ENCODE measurements at places on chromosomes 16 and 17.

DNA sequence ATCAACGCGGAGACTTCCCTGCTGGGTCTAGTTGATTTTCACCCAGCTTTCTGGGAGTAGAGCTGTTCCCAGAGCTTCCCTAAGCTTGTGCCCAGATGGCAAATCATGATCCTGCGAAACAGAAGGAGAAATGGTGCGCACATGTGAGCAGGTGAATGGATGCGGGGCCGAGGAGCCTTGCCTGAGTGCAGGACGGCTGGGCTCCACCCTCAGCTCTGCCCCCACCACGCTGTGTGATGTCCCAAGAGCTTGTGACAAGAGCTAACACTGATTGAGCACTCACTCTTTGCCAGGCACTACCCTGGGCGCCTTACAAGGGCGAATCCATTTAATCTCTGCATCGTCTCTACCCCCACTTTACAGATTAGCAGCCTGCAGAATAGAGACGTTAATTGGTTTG, 162.7 kb upstream of the RPL38 start:
- ATAC-seq = no peak

GRCh38 chr17:59853168-59853918, 39.4 kb downstream of the TUBD1 start:
- ATAC-seq = peak; percentile 94

DNA sequence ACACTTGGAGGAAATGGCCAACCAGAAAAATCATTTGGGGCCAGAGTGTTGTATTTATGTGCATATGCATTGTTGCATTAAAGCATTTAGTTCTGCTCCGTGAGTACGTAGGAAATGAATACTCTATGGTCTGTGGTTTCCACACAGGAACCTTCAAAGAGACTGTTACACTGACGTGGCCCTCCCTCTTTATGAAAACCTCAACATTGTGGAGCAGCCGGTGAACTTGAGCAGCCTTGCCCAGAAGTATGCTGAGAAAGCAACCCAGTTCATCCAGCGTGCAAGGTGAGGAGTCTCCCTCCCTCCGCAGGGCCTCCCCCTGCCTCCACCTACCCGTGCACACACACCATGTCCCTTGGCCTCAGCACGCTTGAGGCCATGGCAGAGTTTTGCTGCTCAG, 65.2 kb downstream of the ARSG start:
- ATAC-seq = peak; percentile 96

DNA sequence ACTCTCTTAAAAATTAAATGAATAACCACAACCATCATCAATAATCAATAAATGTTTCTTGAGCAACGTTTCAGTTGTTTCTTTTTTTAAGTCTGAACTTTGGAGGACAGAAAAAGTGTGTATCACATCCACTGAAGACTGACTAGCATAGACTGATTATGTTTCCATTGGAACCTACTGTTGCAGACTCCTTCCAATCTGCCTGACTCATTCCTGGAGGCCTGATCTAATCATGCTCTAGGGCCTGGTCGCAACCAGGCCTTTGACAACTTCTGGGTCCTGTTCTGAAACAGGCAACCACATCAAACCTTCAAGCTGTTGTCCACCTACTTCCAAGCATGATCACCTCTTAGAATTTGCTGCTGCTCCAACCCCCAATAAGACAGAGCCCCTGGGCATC, 109.2 kb upstream of the NUDT7 start:
- no peak for ATAC-seq

DNA sequence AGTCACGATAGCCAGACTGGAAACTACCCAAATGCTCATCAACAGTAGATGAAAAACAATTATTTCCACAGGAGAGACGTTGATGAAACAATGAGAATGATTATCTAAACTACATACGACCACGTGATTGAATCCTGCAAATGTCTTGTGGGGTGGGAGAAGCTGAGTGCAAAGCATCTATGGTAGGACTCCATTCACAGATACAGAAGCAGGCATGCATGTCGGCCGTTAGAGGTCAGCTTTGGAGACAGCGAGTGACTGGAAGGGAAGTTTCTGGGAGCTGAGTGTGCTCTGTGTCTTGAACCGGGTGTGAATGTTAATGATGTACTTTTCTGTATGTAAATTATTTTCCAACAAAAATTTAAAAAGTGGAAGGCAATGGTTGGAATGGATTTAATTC, 71.5 kb upstream of the DNAJA2 start:
- no peak for ATAC-seq

GRCh38 chr16:86272744-86273143, 237.6 kb upstream of the FOXF1 start:
- no peak for ATAC-seq

DNA sequence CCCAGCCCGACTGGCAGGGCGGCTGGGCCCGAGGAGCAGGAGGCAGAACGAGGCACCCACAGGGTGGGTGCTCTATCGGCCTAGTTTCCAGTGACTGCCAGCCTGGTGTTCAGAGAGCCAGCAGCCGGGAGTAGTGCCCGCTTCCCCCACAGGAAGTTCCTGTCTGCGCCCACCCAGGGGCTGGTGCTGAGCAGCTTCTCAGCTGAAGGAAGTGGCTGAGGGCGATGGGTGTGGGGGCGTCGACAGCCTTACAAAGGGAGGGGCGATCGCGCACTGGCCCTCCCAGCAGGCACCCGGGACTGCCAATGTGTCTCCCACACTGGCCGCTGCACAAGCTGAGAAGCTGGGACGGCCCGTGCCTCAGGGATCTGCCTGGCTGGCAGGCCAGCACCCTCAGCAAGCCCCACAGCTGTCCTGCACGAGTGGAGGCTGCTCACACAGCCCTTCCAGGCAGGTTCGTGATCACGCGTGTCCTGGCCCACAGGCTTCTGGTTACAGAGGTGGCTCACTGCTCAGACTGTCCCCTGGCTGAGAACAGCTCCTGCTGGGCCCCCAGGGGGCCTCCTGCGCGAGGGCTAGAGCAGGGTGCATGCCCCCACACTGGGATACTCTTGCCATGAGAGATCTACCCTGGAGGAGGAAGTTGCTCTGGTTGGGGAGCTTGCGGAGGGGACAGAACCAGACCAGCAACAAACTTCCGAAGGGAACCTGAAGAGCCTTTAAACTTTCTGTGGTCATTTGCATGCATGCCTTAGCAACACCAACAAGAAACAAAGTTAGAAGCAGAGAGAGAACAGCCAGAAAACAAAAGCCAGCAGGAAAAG, 2.5 kb downstream of the RNF166 start:
- ATAC-seq = peak; percentile 11

DNA sequence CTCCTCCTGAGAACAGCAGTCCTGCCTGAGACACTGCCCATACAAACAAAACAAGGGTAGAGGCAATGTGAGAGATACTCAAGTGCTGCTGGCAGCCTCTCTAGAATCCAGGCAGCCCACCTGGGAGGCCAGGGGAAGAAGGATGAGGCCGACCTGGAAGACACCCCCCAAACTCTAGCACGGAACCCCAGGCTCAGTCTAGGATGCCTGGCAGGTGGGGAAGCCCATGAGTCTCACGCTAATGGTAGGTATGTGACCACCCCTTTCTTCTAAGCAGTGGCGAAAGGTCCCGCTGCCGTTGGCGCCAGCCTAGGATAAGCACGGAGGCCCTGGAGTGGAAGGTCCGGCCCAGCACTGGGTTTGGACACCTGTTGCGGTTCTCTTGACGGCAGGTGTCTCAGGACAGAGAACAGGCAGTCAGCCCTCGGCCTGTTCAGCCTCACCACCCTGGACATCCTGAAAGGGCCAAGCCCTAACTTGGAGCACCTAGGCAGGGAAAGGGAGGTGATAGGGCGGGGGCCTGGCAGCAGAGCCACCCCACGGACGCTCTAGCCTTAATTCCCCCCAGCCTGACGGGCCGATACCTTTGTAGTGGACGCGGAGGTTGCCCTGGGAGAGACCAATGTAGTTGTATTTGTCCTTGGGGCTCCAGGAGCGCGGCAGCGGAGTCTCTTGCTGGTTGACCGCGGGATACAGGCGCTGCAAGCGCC, 487 bp downstream of the RANBP10 start:
- no peak for ATAC-seq

GRCh38 chr17:6506679-6507231, 49.6 kb downstream of the PITPNM3 start:
- ATAC-seq = no peak

DNA sequence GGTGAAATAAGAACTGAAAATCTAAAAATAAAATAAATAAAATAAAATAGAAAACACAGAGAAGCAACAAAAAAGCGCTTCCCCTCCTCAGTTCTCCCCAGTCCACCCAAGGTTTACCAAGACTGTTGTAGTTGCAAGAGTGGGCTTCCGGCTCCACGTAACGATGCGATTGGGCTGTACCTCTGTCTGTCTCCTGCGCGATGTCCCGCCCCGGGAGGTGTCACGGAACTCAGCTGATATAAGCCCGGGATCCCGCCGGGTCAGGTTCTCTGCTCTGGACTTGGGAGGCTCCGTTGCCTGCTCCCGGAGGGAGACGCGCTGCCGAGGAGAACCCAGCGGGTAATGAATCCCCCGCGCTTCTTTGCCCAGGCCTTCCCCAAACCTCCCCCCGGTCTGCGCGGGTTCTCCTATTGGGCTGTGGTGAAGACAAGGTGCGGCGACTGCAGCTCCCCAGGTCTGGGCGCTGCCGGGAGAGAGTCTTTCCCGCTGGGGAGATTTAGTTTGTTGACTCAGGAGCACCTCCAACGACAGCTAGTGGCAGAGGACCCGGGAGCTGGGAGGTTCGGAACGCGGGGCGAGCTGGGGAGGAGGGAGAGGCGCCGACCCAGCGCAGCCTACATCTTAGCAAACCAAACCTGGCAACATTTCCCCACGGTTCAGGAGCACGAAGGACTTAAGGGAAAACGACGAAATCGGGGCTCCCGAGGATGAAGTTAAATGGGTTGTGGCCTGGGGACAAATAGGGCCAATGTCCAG, at the start of gene SLFN5:
Gene SLFN5 (plus strand): TSS at position 268 of the 756 bp plus-strand sequence. CDS start 15,619 bp downstream, outside the sequence.
- peak; percentile 61 for ATAC-seq

DNA sequence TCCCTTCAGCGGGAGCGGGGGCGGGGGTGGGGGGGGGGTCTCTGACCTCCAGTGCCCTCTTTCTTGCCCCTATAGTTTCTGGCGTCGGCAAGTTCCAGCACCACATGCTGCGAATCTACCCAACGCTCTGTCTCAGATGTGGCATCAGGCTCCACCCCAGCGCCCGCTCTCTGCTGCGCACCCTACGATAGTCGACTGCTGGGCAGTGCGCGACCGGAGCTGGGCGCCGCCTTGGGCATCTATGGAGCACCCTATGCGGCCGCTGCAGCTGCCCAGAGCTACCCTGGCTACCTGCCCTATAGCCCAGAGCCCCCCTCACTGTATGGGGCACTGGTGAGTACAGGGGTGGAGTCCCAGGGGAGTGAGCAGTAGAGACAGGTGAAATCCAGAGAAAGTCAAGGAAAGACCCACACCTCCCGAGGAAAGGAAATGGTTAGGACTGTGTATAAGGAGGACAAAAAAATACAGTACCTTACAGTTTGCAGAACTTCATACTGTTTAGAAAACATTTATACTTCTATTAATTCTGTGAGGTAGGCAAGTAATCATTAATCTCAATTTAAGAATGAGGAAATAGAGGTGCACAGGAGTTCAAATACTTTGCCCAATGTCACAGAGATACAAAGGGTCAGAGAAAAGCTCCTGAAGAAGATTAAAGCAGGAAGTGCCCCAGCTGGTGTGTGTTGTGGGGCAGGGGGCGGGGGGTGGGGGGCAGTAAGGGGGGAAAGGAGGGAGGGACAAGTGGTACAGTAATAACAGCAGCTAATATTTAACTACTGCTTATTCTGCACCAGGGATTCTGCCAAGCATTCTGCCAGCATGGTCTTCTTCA, 2.5 kb downstream of the IRX6 start:
- no peak for ATAC-seq

- ATAC-seq = no peak
These were observed 118.7 kb upstream of the CDH5 start for GRCh38 chr16:66247516-66248481.

DNA sequence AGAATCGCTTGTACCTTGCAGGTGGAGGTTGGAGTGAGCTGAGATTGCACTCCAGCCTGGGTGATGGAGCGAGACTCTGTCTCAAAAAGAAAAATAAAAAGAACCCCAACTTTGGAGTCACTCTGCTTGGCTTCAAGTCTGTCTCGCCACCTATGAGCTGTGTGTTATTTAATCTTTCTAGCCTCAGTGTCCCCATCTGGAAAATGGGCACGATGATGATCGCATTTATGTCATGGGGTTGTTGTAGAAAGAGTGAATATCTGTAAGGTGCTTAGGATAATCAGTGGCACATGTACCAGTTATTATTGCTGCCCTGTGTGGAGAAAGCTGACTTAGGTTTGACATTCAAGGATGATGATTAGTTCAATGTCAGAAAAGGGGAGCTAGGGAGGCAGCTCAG, 319.4 kb downstream of the XYLT1 start:
- ATAC-seq = no peak

GRCh38 chr17:63956296-63956920, 16.3 kb downstream of the SCN4A start:
- no peak for ATAC-seq

DNA sequence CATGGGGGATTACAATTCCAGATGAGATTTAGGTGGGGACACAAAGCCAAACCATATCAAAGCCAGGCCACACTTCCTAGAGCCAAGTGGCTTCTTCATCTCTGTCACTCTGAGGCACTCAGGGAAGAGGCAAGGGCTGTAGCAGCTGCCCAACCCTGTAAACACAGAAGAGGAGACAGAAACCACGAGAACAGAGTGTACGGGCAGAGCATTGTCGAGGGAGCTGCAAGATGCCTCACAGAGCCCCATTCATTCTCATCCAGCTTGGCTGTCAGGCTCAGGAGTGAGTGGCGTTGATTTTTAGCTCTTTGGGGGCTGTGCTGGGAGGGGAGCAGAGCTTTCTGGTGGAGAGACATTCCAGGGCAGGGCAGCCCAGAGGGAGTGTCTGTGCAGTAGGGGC, 117.2 kb upstream of the SALL1 start:
- no peak for ATAC-seq

DNA sequence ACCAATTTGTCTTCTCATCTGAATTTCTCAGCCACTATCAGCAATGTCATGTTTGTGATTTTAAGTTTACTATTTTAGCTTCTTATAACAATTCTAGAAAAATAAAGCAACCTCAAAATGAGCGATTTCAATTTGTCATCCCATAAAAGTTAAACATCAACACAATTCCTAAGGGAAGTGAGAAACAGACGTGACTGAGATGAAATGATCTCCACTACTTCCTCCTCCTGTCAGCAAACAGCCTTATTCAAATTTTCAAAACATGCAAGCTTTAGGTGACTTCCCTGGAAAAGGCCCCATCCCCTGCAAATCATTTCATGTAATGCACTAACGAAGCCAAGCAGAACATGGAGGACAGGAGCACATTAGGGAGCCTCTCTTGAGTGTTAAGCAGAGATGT, 64.9 kb downstream of the ZNF652 start:
- ATAC-seq = no peak
